ENCODE measurements at places on chromosomes 3 and 15.

DNA sequence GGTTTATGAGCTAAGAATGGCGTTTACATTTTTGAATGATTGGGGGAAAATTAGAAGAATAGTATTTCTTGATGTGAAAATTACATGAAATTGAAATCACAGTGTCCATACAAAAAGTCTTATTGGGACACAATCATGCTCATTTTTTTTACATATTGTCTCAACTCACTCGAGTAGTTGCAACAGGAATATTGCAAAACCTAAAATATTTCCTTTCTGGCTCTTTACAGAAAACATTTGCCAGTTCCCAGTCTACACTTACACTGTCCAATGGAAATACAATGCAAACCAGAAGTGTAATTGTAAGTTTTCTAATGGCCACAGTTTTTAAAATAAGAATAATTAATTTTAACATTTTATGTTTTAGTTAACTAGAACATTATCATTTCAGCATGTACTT lies 137.8 kb downstream of the SAMMSON start:
- no peak for DNase-seq

GRCh38 chr3:58880182-58880581 lies 169.6 kb downstream of the CFAP20DC start:
- DNase-seq = no peak

GRCh38 chr3:47247131-47248064 lies 35.2 kb downstream of the KIF9 start:
- no peak for DNase-seq

DNA sequence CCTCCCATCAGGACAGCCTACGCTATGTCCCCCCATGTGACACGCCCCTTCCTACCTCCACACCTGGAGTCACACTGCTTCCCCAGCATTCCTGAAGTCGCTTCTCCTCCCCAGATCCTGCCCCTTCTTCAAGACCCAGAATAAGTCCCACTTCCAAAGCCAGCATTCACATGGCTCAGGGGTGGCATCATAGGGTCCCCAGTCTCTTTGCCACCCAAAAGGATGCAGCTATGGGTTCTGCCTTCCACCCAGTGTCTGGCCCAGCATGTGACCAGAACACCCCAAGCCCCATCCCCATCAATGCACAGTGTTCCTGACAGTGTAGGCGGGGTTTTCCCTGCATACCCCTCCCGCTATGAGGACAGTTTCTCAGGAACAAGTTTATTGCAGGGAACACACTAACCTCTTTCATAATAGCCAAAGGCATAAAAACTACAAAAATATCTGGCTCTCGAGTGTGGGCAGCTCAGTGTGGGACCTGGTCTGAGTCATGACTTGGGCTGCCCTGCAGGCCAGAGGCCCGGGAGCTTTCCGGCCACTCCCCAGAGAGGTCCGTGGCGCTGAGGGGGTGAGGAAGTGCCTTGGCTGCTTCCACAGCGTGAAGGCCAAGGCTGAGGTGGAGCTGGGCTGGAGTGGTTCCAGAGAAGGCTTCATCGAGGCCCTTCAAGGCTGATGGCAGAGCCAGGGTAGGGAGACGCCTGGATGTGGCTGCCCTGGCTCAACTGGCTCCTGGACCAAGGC lies 5.8 kb downstream of the ISLR start:
- DNase-seq = no peak

DNA sequence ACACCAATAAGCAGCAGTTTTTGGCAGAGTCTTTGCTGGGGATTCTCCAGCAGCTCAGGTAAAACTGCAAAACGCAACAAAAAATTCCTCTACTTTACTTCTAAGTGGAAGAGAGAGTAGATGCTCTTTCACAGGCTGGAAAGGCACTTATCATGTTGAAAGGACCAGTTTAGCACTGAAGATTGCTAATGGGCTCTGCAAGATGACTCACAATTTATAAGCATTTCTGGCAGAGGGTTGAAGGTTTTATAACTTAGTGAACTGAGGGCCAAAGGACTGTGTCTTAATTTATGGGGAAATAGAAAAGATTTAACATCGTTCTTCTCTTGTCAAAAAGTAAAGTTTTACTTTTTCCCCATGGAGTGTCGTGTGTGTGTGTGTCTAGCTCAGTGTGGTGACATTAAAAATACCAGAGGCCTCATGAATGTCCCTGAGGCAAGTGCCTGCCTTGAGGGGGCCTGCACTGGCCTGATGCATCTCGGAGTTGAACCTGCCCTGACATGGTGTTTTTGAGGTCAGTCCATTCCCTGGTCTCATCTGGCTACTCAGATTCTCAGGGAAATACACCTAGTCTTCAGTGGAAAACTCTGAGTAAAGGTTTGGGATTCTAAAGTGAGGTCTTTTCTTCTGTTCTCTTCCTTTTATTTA lies 1092.0 kb downstream of the NAALADL2 start:
- DNase-seq = no peak

DNA sequence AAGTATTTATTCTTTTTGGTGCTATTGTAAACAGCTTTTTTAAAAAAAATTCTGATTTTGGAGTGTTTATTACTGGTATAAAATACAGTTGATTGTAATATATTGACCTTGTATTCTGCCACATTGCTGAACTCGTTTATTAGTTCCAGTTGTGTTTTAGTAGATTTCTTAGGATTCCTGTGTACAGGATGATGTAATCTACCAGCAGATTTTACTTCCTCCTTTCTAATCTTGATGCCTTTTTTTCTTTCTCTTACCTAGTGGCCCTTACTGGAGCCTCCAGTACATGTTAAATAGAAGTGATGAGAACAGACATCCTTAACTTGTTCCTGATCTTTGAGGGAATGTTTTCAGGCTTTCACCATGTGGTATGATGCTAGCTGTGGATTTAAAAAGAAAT lies 70.4 kb upstream of the KY start:
- no peak for DNase-seq

- DNase-seq = no peak
Observed at GRCh38 chr15:83955806-83956265, 279.7 kb upstream of the GOLGA6L4 start.

GRCh38 chr3:171358881-171359198 lies 101.4 kb downstream of the TNIK start:
- no peak for DNase-seq

GRCh38 chr3:160225176-160226025 lies at the start of gene C3orf80:
Gene C3orf80 (plus strand): TSS chr3:160225422. CDS start chr3:160225636, 214 bp downstream.
- no peak for DNase-seq

DNA sequence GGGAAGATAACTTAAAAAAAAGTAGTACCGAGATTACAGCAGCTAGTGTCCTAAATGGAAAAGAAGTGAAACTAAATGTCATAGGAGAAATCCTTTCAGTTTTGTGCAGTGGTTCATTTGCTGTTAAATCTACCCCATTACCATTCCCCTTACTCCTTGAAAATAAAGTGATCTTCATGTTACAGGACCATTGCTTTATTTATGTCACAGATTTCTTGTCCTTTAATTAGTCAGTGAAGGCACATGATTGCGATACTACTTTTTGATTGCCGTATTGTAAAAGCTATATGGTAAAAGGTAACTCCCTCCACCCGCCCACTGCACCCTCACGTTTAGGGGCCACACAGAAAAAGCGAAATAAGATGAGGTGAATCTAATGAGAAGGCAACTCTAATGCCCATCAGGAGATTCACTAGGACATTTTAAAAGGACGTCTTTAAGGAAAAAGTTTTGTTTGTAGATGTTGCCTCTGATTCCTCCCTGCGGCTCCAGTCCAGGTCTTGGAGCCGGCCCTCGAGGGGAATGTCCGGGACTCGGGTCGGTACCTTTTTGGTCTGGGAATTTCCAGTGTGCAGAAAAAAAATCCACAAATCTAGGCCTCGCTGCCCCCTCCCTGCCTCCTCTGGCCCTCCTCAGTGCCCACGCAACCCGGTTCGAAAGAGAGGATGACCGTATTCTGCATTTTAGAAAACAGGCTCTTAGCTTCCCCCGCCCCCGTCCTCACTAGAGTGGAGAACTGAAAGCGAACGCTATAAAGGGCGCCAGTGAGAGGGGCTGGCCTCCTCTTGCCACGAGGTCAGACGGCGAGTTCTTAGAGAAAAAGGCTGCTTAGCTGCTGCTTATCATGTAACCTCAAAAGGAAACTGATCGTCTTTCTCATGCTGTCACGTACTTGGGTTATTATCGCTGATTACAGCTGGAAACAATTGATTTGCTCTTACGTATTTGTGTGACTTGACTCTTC lies 21.8 kb upstream of the NFKBIZ start:
- peak; percentile 42 for DNase-seq

- no peak for DNase-seq
Observed at GRCh38 chr3:177596248-177596815, 399.1 kb upstream of the TBL1XR1 start.

GRCh38 chr15:55240125-55240760 lies 43.5 kb upstream of the RSL24D1 start:
- DNase-seq = no peak

- DNase-seq = peak; percentile 9
Observed at GRCh38 chr3:46440531-46441294, 24.0 kb downstream of the LTF start.

DNA sequence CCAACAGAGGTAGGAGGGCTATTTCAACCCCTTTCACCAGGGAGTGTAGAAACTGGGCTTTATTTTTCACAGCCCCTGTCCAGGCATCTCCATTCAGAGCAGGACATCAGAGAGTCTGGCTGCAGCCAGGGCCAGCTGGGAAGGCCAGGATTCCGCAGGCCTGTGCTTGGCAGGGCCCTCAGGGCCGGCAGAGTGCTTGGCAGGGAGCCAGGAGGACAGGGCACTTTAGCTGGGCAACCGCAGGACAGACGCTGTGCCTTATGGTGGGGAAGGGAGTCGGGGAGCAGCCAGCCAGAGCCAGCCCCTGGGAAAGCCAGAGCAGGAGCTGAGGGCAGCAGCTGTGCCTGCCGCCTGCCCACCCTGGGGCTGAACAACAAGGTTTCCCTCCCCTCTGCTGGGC lies 34.5 kb upstream of the IQCF6 start:
- DNase-seq = no peak

DNA sequence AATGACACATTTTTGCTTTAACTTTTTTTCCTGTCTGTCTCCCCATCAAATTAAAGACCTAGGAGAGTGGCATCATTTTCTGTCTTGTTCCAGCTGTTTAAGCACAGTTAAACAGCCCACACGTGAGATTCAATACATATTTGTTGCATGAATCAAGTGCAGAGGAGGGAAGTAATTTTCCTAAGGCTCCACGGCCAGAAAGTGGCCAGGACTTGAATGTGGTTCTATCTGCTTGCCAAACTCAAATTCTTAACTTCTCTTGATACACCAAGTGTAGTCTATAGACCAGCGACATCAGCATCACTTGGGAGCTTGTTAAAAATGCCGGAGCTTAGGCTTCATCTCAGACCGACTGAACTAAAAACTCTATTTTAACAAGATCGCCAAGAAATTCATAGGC lies 724.8 kb upstream of the CFAP20DC start:
- DNase-seq = no peak

GRCh38 chr15:65783872-65784271 lies 8.2 kb downstream of the DENND4A start:
- no peak for DNase-seq

DNA sequence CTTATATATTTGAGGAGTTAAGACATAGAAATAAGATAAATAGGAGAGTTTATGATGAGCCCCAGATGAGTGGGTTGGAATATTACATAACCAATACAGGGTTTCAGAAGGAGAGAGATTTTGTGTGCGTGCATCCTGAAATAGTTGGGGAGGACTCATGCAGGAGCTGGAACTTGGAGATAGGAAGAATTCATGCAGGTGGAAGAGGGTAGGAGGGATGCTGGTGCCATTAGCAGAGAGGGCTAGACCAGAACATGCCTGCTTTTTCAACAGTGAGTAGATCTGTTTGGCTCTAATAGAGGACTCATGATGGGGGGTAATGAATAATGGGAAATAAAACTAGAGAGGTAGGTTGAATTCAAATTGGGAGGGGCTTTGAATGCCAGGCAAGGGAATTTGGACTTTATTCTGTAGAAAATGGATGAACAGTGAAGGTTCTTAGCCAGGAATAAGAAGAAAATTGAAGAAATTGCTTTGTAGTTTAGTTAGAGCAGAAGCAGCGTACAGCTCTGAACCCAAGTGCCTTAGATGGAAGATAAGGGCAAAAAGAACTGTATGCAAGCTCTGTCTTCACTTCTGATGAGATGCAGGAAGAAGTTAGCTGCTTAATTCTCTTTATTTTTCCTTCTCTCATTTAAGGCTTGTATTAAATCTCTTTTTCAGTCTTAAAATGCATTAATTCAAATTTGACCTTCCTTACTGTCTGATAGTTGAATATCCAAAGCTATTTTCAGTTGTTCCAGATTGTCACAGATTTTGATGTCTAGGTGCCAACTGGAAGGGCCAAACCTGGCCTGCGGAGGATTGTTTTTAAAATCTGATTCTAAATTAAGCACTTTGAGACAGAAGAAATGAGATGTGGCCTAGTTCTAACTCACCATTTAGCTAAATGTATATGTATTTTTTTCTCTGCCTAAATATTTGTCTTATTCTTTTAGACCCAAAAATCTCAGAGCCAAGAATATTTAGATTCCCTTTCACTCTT lies 86.3 kb downstream of the PPM1L start:
- no peak for DNase-seq

GRCh38 chr3:3064297-3064696 lies 45.9 kb downstream of the IL5RA start:
- no peak for DNase-seq

GRCh38 chr3:112362221-112362620 lies 29.3 kb downstream of the CD200 start:
- no peak for DNase-seq

- no peak for DNase-seq
Observed at GRCh38 chr3:78762121-78762520, 1005.7 kb downstream of the ROBO1 start.

DNA sequence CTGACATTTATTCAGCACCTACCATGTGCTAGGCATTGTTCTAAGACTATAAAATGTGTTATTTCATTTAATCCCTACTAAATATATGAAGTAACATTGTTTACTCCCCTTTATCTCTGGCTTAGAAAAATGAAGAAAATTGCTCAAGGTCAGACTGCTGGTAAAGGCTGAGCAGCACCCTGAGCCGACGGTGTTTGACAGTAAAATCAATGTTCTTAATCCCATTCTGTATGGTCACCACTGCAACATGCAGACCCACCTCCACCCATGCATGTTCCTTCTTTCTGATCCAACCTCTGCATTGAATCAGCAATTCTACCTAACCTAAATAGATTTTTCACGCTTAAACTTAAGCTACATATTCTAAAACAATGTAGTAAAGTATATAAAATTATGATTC lies 216.5 kb downstream of the ZBBX start:
- DNase-seq = no peak

DNA sequence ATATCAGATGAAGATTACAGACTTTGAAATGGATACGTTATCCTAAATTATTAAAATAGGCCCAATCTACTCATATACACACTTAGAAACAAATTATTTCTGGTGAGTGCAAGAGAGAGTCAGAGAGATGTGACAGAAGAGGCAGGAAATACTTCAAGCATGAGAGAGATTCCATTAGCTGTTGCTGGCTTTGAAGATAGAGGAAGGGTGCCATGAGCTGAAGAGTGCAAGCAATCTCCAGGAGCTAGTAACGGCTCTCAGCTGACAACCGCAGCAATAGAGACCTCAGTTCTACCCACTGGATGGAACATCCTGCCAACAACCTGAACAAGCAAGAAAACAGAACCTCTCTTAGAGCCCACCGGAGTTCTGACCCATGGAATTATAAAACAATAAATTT lies 270.7 kb upstream of the SLITRK3 start:
- DNase-seq = no peak

- no peak for DNase-seq
Observed at GRCh38 chr3:181618260-181618659, 93.5 kb upstream of the SOX2 start.

DNA sequence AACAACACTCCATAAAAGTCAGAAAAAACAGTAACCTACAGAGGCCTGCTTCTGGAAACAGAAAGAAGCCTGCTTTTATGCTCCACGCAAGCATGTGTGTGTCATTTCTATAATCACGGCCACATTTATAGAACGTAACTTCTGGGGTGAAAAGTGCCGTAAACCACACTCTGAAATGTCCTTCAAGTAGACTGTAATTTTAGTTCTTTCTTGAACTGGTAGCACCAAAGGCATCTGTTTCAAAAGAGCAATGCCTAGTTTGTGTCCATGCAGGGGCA lies 19.5 kb upstream of the CMTM7 start:
- no peak for DNase-seq
